ENCODE measurements at places on chromosomes 12 and 14. TPM values are rescaled to one million over a fixed set of nuclear protein-coding genes. Genes with fewer than 3 reads are reported as not detected.

TPPP2 gene
- 0.45 TPM for polyA plus RNA-seq

RIMBP2 gene
- polyA plus RNA-seq: 18.3 TPM

FOXN4 gene
- 1.3 TPM for polyA plus RNA-seq

PFKM gene
- 67.7 TPM for polyA plus RNA-seq

MSRB3 gene
- 28.0 TPM for polyA plus RNA-seq

CIDEB gene
- polyA plus RNA-seq: 9.5 TPM

NPFF gene
- 0.94 TPM for polyA plus RNA-seq

MIP gene
- polyA plus RNA-seq: not detected

FLRT2 gene
- polyA plus RNA-seq: 41.7 TPM

SYNDIG1L gene
- polyA plus RNA-seq: 0.83 TPM

COX8C gene
- polyA plus RNA-seq: not detected

DNA sequence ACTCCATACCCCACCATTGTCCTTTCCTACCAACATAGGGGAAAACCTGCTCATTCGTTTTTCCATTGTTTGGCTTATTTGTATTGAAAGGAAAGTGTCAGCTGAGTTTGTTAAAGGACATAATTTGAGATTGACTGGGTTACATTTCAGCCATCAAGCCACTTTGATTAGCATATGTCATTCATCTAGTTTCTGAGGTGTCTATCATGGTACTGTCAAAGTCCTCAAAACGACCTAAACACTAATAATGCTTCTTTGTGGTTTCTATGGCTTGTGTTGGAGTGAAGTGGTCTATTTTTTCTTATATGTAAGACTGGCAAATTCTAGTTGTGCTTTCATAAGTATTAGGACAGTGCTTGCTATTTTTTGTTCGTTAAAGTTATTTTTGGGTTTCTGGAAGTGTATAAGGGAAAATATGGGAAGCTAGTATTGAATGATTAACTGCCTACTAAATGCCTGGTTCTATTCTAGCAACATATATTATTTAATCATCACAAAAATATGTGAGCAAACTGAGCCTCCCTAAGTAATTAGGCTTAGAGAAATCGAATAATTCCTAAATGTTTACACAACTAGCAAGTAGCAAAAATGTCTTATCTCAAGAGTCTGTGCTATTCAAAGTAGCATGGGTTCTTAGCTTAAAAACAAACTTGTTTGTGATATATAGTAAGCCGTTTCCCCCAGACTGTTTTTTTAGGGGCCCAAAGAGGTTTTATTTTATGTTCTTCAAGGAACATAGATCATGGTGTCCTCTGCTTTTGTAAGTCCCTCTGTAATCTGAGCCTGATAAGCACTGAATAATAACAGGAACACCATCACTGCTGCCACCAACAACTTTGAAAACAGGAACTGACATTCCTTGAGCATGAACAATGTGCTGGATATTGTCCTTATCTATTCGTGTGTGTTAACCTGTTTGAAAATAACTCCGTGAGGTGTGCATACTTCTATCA lies 67.1 kb downstream of the DERA start:
- no peak overlapping the region for H3K4me3 ChIP-seq
- peaks cover 11% of the 10 kb centered on the region for H3K4me1 ChIP-seq
- peak overlapping the region; percentile 8 for H3K27ac ChIP-seq
- no peaks in the 10 kb centered on the region for H3K27me3 ChIP-seq
- no peak for DNase-seq
- peaks cover 13% of the 10 kb centered on the region for H3K36me3 ChIP-seq

GRCh38 chr12:52018433-52019112 lies 11.8 kb downstream of the TAMALIN start:
- peaks cover 25% of the 10 kb centered on the region for H3K27me3 ChIP-seq
- no peak overlapping the region for H3K27ac ChIP-seq
- no peaks in the 10 kb centered on the region for H3K36me3 ChIP-seq
- no peaks in the 10 kb centered on the region for H3K4me1 ChIP-seq

DNA sequence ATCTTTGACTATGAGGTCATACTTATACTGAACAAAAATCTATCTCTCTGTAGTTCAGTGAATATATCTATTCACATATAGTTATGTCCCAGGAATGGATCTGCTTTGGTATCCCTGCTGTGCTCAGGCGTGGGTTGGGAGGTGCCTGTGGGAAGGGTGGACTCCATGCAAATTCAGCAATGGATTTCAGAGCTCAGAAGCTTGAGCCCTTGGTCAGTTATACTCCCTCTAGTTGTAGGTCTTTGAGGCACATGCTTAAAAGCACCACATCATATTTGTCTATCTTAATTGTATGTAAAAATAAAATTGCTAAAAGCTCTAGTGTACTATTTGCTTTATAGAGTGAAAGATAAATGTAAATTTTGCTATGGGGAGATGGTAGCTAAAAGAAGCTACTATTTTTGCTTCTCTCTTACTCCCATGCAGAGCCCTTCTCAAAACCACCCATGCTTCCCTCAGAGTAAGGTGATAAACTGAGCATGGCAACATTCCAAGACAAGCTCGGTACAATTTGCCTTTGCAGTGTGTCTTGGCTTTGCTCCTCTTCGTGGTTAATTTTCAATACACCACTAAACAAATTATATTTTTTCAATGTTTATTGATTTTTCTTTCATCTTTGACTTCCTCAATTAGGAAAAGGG lies 54.9 kb downstream of the SLC16A7 start:
- no peaks in the 10 kb centered on the region for H3K27me3 ChIP-seq
- H3K27ac ChIP-seq: no peak overlapping the region
- DNase-seq: no peak
- peaks cover 3% of the 10 kb centered on the region for H3K4me1 ChIP-seq
- H3K4me3 ChIP-seq: no peak overlapping the region
- H3K36me3 ChIP-seq: no peaks in the 10 kb centered on the region

DNA sequence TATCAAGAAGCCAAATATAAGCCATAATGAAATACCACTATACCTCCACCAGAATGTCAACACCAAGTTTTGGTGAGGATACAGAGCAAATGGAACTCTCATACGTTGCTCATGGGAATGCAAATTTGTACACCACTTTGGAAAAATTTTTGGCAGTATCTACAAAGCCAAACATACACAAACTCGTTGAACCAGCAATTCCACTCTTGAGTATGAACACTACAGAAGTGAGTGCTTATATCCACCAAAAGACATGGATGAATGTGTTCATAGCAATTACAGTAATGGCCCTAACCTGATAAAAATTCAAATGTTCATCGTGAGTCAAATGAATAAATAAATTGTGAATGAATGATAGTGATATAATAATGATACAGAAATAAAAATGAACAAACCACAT lies 24.8 kb downstream of the C12orf71 start:
- no peak overlapping the region for H3K4me3 ChIP-seq
- H3K27ac ChIP-seq: no peak overlapping the region
- H3K27me3 ChIP-seq: no peaks in the 10 kb centered on the region

GRCh38 chr14:31954991-31955390 lies 122.1 kb upstream of the ARHGAP5 start:
- no peaks in the 10 kb centered on the region for H3K36me3 ChIP-seq
- H3K27me3 ChIP-seq: no peaks in the 10 kb centered on the region
- no peak overlapping the region for H3K4me3 ChIP-seq
- no peak for DNase-seq
- peaks cover 4% of the 10 kb centered on the region for H3K4me1 ChIP-seq
- H3K27ac ChIP-seq: no peak overlapping the region

GRCh38 chr12:2759733-2760132 lies 35.0 kb upstream of the FKBP4 start:
- no peak overlapping the region for H3K4me3 ChIP-seq
- no peak for DNase-seq
- H3K27me3 ChIP-seq: peaks cover 9% of the 10 kb centered on the region
- no peak overlapping the region for H3K27ac ChIP-seq
- no peaks in the 10 kb centered on the region for H3K4me1 ChIP-seq
- H3K36me3 ChIP-seq: no peaks in the 10 kb centered on the region

- no peak overlapping the region for H3K27ac ChIP-seq
- H3K36me3 ChIP-seq: no peaks in the 10 kb centered on the region
- no peaks in the 10 kb centered on the region for H3K27me3 ChIP-seq
Observed at GRCh38 chr12:119842380-119842779, 34.7 kb downstream of the CIT start.

GRCh38 chr12:6029401-6029800 lies 84.3 kb upstream of the ANO2 start:
- no peaks in the 10 kb centered on the region for H3K27me3 ChIP-seq
- no peaks in the 10 kb centered on the region for H3K4me1 ChIP-seq
- H3K27ac ChIP-seq: no peak overlapping the region
- no peak for DNase-seq

- H3K27me3 ChIP-seq: no peaks in the 10 kb centered on the region
- peaks cover 24% of the 10 kb centered on the region for H3K36me3 ChIP-seq
- DNase-seq: no peak
- peaks cover 13% of the 10 kb centered on the region for H3K4me1 ChIP-seq
Observed at GRCh38 chr14:105398726-105399465, 558 bp downstream of the TEX22 start.

- H3K27me3 ChIP-seq: no peaks in the 10 kb centered on the region
- DNase-seq: peak; percentile 78
- peaks cover 11% of the 10 kb centered on the region for H3K36me3 ChIP-seq
- H3K4me3 ChIP-seq: no peak overlapping the region
- H3K27ac ChIP-seq: peak overlapping the region; percentile 97
Observed at GRCh38 chr12:94174576-94174975, 26.2 kb downstream of the PLXNC1 start.

GRCh38 chr14:30058401-30058800 lies 130.8 kb upstream of the PRKD1 start:
- no peaks in the 10 kb centered on the region for H3K27me3 ChIP-seq
- no peak for DNase-seq
- no peak overlapping the region for H3K27ac ChIP-seq
- no peaks in the 10 kb centered on the region for H3K36me3 ChIP-seq
- no peaks in the 10 kb centered on the region for H3K4me1 ChIP-seq
- no peak overlapping the region for H3K4me3 ChIP-seq

GRCh38 chr12:76183459-76184186 lies 99.1 kb upstream of the NAP1L1 start:
- H3K27me3 ChIP-seq: no peaks in the 10 kb centered on the region
- DNase-seq: peak; percentile 36
- H3K4me3 ChIP-seq: no peak overlapping the region
- H3K36me3 ChIP-seq: no peaks in the 10 kb centered on the region

DNA sequence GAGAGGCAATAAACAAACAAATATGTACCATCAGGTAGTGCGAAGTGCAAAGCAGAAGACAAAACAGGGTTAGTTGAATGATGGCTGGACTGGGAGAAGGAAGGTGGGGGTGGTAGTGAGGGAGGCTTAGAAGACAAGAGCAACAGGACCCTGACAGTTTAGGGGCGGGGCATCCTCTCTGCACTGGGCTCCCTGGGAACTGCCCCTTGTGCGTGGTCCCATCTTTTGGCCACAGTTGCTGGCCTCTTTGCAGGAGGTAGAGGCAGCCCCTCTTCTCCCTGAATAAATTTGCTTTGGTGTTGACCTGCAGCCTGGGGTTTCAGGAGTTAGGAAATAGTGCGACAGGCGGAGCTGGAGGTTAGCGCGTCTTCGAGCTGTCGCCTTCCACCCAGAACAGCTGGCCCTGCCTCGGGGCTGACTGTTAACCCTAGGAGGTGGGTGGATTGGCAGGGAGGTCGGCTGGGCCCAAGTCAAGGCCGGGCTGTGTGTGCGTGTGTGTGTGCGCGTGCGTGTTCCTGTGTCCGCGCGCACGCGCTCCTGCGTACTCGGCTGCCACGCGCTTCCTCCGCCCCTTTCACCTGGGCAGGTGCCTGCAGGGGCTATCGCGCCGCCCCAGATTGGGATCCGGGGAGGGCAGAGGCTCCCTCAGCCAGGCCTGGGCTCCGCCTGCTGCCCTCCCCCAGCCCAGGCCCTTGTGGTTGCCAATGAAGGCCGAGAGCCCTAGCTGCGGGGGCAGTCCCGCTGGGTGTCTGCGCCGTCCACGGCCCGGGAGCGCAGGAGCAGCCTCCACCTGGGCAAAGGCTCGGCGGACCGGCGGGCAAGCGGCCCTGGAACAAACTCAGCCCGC lies 180.8 kb downstream of the ADCK1 start:
- no peaks in the 10 kb centered on the region for H3K36me3 ChIP-seq
- peak overlapping the region; percentile 24 for H3K4me3 ChIP-seq
- no peaks in the 10 kb centered on the region for H3K27me3 ChIP-seq
- no peak overlapping the region for H3K27ac ChIP-seq
- H3K4me1 ChIP-seq: no peaks in the 10 kb centered on the region

DNA sequence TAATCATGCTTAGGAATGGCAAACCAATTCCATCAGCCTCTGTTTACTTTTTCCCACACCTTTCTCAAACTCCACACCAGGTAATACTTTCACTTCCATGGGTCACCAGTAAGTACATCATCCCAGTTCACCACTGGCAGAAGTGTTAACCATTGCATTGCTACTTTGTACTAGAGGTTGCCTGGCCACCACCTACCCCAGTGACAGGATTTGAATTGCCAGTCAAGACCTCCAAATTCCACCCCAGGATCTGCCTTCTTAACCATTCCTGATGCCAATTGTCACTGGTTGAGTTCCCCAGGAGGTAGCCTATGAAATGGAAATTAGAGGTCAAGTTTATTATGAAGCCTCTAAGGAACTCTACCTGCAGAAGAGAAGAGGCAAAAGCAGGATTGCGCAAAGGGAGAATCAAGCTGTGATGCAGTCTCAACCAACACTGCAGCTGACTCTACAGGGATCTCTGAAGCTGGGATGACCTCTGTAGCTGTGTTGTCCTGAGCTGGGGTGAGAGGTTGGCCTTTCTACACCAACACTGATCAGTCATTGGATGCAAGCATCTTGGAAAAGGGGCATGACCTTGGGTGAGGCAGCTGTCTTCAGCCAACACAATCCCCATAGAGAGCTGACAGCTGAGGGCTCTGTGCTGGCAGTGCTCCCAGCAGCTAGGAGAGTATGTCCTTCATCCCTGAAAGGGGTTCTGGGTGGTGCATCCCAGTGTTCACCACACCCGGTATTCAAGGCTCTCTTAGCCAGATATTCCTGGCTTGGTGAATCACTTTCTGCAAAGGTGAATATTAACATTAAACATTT lies 37.0 kb upstream of the HMGA2 start:
- no peaks in the 10 kb centered on the region for H3K27me3 ChIP-seq
- no peak for DNase-seq
- no peaks in the 10 kb centered on the region for H3K4me1 ChIP-seq
- H3K27ac ChIP-seq: no peak overlapping the region
- no peaks in the 10 kb centered on the region for H3K36me3 ChIP-seq
- no peak overlapping the region for H3K4me3 ChIP-seq

GRCh38 chr12:1054117-1054870 lies 63.3 kb downstream of the ERC1 start:
- H3K36me3 ChIP-seq: no peaks in the 10 kb centered on the region
- H3K4me3 ChIP-seq: no peak overlapping the region
- H3K27ac ChIP-seq: no peak overlapping the region
- DNase-seq: no peak
- peaks cover 12% of the 10 kb centered on the region for H3K4me1 ChIP-seq

- H3K36me3 ChIP-seq: no peaks in the 10 kb centered on the region
- no peak overlapping the region for H3K27ac ChIP-seq
Observed at GRCh38 chr12:52307836-52308805, 13.1 kb downstream of the KRT83 start.

DNA sequence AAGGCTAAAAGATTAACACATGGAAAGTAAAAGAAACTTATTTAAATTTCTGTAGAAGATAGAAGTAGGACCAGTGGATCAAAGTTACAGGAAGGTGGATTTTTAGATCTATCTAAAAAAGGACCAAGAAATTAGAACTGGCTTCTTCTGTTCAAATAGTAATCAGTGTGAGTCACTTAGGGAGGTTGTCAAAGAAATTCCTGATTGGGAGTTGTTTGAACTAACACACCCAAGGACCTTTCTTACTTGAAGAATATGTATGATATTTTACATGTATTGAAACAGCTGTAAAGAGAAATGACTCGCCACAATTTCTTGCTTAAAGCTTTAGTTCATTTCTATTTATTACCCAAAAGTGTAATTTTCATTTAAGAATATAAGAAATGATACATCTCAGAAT lies 256.9 kb downstream of the RAD51B start:
- no peak overlapping the region for H3K27ac ChIP-seq
- H3K4me3 ChIP-seq: no peak overlapping the region
- H3K4me1 ChIP-seq: peaks cover 5% of the 10 kb centered on the region
